ENCODE measurements at places on chromosomes 1 and 21.

- DNase-seq, result peak; percentile 93
Measured at GRCh38 chr1:117695796-117696490, 90.1 kb downstream of the TENT5C start.

GRCh38 chr1:44806025-44806703 lies 987 bp downstream of the DYNLT4 start:
- DNase-seq, result no peak

DNA sequence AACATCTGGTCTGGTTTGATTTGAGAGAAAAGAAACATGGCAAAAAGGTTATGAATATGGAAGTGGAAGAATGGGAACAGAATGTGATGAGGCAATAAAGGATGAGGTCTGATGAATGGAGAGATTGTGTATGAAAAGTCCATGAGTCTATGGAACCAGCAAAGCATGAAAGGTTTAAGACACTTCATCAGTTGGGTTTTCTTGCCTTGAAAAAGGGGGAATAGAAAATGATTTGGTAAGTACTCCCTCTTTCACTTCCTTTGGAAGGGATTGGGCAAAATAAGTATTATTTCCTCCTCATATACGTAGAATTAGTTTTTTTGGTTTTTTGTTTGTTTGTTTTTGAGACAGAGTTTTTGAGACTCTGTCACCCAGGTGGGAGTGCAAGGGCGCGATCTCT lies 155.8 kb downstream of the TRIM33 start:
- no peak for DNase-seq

GRCh38 chr1:31180338-31180737 lies 59.3 kb downstream of the NKAIN1 start:
- DNase-seq, result no peak

DNA sequence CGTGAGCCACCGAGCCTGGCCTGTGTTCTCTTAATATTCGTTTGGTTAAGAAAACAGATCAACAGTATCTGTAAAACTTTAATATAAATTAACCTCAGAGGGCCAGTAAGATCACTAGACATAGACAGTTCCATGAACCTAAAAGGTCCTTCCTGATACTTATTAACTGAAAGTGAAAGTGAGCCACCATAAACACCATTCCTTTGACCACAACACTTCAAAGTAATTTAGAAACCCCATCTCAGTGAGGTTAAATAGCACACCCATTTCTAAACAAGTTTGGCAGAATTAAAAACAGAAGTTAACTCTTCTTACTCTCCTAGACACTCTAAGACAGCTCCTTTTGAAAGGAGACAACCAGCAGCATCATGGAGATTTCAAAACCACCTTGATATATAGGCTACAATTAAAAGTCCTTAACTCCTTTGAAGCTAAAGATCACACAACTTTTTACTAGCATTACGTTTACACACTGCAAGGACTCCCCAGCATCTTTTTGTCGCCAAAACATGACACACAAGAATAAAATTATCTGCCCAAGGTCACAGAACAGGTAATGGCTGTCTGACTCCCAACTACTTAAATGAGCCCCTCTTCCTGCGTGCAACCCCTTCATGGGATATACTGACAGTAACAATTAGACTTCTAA lies 2.2 kb downstream of the RNF19B start:
- no peak for DNase-seq

GRCh38 chr1:56931686-56932085 lies 34.1 kb downstream of the C8B start:
- no peak for DNase-seq

Data from cardiac fibroblast (primary cell).